ENCODE measurements at places on chromosomes 12 and 14.

DNA sequence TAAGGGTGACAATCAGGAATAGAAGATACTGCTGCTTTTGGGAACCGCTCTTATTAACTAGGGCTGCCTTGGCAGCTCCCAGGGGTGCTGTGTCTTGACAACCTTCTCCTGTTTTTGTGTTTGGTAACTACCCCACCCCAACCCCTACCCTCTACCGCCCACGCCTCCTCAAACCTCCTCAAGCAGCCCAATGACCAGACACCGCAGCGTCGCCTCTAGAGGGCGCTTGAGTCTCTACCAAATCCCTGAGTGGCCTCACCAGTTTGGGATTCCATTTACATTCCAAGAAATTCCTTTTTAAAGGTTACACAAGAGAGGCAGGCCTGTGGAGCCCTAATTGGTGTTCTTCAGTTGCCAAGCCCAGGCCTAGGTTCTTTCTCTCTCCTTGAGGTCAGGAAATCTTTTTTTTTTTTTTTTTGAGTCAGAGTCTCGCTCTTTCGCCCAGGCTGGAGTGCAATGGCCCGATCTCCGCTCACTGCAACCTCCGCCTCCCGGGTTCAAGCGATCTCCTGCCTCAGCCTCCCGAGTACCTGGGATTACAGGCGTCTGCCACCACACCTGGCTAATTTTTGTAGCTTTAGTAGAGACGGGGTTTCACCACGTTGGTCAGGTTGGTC is 72.4 kb upstream of the USP44 start:
- peak; percentile 75 for DNase-seq

DNA sequence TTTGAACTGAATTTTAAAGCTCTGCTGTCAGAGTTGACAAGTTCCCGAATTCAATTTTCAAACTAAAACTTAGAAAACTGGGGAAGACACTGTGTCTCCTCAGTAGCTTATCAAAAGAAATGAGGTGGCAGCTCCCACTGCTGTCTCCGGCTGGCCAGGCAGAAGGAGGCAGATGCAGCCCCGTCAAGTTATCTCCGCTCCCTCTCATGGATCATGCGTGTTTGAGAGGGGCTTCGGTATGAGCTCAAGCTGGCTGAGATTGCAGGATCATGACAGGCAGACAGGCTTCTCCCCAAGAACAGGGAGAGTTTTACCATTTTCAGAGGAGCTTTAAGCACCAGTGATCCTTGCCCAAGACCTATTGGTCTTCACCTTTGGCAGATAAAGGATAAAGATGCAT is 88.8 kb downstream of the NEDD1 start:
- DNase-seq, result no peak

- DNase-seq, result no peak
Observed at GRCh38 chr14:44937547-44937946, 24.2 kb downstream of the KLHL28 start.

DNA sequence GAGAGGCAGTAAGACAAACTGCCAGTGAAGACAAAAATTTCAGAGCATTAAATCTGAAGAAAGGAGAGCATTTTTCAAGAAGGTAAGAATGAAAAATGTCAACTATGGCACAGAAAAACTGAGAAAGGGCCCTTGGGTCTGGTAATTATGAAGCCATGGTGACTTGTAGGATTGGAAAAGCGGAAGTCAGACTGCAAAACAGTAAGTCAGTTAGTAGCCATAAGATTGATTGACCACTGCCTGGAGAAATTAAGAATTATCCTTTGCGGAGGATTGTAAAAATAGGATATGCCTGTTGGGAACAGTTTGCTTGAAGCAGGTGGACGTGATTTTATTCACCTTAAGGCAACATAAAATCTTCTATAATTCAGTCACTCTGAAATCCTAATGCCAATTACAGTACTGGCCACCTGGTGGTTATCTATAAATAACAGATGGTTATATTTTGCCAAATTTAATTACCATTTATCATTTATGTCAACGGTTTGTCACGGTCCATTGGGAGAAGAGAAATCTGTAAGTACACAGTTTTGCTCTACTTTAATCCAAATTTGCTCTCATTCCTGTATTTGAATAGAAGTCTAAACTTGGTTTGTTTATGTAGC is 127.1 kb upstream of the CNTN1 start:
- DNase-seq, result no peak

GRCh38 chr14:90194706-90195105 is 61.6 kb upstream of the PSMC1 start:
- no peak for DNase-seq

- no peak for DNase-seq
Observed at GRCh38 chr14:91654836-91655235, 77.0 kb downstream of the CATSPERB start.

GRCh38 chr12:88111074-88111652 is 30.7 kb downstream of the CEP290 start:
- DNase-seq, result peak; percentile 21

DNA sequence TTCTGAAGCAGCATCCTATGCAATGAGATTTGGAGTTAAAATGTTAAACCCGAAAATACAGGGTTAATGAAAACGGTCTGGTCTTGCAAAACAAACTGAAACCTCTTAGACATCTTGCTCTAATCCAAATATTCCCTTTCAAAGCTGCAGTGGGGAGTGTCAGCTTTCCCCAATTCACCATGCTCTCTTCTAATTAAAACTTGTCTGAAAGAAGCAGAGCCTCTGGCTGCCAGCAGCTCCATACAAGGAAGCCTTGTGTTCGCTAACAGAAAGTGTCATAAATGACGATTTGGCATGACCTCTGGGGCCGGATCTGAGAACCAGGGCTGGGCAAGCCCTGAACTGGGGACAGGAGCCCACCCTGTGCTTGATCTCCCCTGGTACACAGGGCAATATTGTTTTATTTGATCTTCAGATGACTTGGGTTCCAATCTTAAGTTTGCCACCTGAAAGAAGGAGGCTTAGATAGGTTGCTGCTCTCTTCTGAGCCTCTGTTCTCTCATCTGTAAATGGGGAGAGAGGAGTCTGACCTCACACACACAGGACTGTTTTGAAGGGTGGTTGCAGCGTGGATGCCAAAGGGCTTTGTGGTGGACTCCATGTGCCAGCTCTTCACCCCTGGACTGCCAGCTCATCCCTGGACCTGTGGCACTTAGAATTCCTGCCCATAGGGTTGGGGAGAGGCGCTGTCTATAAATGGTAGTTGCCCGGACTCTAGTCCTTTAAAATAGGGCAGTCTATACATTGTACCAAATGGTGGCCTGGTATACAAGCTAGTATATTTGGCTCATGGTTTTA is 7.8 kb downstream of the KMT5A start:
- DNase-seq, result no peak

GRCh38 chr14:22981090-22981875 is 1.1 kb downstream of the AJUBA start:
- DNase-seq, result no peak

DNA sequence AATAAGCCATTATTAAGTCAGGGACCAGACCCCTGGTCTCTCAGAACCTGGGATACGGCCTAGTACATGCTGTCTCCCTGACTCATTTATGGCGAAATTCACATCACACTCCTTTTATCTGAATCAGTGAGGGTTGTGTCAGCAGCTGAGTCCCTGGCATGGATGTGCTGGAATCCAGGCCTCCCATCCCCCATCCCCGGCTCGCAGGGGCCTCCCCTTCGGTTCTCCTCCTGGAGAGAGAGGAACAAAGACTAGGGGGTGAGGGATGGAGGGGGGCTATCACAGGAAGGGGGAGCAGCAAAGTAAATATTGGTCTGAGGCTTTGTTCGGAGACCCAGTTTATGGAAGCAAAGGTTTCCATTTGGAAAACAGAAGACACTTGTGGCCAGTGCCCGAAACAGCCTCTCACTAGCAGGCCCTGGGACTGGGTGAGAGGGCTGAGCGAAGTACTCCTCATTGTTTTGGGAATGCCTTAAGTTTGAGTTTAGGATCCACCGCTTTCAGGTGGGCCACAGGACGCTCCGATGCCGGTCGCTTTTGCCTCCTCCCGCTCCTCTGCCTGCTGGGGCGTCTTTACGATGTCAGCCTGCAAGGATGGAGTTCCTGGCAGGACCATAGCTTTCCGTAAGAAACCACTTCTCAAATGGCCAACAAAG is 145.0 kb downstream of the PRKCH start:
- DNase-seq, result no peak

DNA sequence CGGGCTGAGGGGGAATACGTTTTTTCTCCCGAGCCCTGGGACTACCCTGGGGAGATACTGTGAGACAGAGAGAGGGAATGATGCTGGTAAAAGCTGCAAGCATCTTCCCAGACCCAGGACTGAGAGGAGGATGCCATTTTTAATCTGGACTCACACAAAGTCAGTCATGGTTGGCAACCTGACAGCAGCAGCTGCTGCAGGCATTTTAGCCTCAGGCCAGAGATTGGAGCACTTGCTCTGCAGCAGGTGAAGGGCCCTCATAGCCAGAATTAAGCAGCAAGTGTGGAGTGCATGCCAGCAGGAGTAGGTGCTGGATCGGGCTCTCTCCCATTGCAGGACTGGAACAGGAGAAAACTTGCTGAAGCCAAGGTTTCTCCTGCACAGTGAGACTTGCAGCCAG is 361.1 kb upstream of the CLEC14A start:
- no peak for DNase-seq

DNA sequence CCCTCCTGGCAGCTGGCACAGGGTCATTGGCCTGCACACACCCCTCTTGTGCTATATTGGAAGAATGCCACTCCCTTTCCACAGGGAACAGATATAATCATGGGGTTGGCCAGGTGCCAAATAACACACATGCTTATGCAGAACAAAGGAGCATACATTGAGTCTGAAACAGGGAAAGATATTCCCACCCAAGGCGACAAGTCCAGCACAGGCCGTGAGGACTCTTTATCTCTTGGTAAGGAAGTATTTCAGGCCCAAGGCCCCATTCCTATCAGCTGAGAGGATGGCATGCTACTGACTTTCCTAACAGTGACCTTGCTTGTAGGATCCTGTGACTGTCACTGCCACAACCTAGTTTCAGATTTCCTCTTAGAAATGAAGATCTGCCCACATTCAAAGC is 59.0 kb upstream of the STXBP6 start:
- DNase-seq, result no peak

DNA sequence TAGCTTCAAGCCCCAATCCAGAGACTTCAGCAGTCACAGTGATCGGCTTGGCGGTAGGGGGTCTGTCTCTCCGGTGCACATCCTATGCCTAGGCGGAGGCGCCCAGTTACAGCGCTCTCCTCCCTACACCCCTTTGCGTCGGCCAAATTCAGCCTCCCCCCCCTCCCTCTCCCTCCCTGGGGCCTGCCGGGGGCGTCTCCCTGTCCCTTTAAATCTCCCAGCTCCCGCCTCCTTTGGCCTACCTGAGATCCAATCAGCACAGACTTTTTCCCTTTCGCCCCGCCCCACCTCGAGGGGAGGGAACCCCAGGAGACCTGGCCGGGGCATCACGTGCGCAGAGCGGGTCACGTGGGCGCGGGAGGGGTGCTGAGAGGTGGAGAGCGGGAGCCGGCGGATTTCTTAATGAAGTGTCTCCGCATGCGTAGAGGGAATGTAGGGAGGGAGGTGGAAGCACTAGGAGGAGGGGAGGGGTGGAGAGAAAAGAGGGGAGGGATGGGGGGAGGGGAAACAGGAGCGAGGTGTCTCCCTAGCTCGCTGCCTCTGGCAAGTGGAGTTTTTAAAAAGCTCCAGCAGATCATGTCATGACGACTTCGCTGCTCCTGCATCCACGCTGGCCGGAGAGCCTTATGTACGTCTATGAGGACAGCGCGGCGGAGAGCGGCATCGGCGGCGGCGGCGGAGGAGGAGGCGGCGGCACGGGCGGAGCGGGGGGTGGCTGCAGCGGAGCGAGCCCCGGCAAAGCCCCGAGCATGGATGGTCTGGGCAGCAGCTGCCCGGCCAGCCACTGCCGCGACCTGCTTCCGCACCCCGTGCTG is at the start of gene HOXC13:
HOXC13 (plus strand) TSS at position 506 of the 815 bp plus-strand sequence; CDS start at position 582, 76 bp downstream.
- DNase-seq, result peak; percentile 90

GRCh38 chr12:51409846-51410245 is 14.8 kb upstream of the SLC4A8 start:
- no peak for DNase-seq

- peak; percentile 50 for DNase-seq
Observed at GRCh38 chr12:114287821-114288525, 118.0 kb downstream of the TBX5 start.

DNA sequence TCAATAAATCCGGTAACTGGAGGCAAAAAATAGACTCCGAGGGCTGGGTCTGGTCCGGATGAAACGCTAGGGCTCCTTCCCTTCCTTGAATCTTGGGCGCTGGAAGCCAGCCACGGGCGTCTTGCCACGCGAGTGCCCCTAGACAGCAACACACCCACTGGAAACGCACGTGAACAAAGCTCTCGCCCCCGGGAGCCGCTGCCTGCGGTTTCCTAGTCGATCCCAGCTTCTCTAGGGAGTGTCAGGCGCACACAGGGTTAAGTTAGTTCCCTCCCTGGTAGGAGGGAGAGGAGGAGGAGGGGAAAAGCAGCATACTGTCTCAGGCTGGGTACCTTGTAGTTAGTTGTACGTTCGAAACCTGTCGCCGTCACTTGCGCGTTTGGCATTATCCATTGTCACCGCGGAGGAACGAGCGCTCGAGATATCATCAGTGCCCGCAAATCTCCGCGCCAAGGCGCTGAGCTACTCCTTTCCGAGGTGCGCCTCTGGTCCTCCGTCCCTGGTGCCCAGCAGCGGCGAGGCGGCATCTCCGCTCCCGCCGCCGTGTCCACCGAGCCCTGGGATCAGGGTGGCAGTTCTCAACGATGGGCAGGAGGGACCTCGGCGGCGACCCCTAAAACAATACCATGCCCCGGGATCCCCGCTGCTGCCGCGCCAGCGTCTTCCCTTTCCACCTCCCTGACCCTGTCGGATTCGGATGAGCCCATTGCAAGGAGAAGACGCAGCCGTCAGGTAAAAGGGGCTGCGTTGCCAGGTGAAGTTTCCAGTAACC is at the start of gene FLRT2:
FLRT2 (plus strand) TSS at position 342 of the 772 bp plus-strand sequence. CDS start 91,371 bp downstream, outside the sequence.
- peak; percentile 57 for DNase-seq

DNA sequence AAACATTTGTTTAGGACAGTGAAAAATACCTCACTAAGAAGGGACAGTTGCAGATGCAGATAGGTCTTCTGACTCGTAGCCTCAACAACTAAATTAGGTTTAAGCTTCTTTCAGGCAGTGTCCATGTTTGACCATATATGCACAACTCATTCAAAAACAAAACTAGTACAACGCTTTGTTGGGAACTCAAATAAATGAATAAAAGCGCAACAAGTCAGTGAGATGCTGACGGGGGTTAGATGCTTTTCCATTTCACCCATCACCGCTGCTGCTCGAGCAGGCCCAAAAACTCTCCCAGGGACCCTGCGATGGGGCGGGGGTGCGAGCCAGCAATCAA is 633 bp downstream of the RPAP3 start:
- no peak for DNase-seq

GRCh38 chr12:76706101-76706500 is 57.8 kb upstream of the ZDHHC17 start:
- no peak for DNase-seq

DNA sequence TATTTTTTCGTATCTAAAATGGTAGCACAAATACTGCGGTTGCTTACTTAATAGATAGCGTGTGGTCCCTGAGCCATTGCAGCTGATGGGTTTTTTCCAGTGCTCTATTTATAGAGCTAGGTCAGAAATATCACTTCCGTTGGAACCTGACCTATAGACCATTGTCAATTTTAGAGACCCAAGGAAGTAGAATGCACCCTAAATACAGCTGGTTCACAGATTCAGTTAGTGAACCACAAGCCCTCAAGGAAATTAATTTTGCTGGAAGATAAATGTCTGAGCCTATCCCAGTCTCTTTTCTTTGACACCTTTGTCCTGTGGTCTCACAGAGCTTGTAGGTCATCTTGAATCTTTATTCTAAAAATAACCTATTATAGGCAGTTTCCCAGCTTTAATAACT is 391.0 kb downstream of the ZFP36L1 start:
- DNase-seq, result no peak

Measured in left kidney (tissue), 8 donors.